Activated CD8-positive, alpha-beta memory T cell treated with anti-CD3 and anti-CD28 coated beads for 1 hour (primary cell): ENCODE measurements at places on chromosomes 11 and 22.

GRCh38 chr11:67673902-67674301 lies 521 bp downstream of the ALDH3B2 start:
- no peak for DNase-seq

GRCh38 chr11:1766719-1767398 lies 3.1 kb upstream of the CTSD start:
- DNase-seq: no peak

DNA sequence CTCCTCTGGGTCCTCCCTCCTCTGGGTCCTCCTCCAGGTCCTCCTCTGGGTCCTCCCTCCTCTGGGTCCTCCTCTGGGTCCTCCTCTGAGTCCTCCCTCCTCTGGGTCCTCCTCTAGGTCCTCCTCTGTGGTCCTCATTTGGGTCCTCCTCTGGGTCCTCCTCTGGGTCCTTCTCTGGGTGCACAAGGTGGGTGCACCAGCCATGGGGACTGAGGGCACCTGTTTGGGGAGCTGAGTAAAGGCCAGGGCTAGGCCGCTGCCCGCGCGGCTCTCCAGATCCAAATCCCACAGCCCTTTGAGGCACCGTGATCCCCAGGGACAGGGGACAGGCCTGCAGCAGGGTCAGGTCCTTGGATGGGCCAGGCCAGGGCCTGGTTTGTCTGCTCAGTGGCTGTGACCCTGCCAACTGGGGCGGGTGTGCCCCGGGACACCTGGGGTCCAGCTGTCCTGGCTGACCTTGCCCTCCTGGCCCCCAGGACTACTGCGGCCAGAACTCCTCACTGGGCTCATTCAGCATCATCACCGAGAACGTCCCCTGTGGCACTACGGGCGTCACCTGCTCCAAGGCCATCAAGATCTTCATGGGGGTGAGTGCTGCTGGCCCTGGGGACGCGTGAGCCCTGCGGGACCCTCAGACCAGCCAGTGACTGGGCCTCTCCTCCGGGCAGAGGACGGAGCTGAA lies 12.7 kb downstream of the MUC2 start:
- DNase-seq: no peak

DNA sequence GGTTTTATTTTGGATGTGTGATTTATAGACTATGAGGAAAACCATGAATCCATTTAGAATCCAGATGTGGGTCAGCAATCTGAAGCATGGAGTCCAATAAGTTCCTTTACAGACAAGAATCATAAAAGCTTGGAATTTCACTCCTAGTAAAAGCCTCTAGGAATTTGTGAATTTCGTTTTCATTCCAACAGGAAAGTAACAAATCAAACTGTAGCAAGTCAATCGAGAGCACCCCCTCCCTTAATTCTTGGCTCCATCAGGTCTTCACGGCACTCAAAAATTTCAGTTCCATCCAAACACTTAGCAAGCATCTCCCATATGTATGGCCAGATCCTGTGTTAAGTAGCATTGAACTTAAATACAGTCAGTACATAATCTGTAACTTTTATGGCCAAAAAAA lies 143.6 kb upstream of the POU2AF2 start:
- DNase-seq: no peak

DNA sequence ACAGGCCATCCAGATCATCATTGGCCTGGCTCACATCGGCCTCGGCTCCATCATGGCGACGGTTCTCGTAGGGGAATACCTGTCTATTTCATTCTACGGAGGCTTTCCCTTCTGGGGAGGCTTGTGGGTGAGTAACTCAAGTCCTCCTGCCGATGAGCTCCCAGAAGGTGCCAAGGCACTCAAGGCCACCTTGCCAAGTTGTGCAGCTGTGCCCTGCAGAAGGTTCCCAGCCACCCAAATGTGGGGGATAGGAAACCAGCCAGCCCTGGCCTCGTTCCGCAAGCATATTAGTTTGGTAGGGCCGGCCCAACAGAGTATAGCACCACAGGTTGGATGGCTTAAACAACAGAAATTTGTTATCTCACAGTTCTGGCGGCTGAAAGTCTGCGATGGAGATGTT lies 4.0 kb downstream of the MS4A8 start:
- no peak for DNase-seq

- no peak for DNase-seq
Measured at GRCh38 chr22:38177926-38178604, 3.6 kb downstream of the PLA2G6 start.

GRCh38 chr11:72649215-72649976 lies 24.8 kb downstream of the PDE2A start:
- DNase-seq: no peak

GRCh38 chr11:60954421-60954820 lies 2.4 kb upstream of the SLC15A3 start:
- DNase-seq: no peak

DNA sequence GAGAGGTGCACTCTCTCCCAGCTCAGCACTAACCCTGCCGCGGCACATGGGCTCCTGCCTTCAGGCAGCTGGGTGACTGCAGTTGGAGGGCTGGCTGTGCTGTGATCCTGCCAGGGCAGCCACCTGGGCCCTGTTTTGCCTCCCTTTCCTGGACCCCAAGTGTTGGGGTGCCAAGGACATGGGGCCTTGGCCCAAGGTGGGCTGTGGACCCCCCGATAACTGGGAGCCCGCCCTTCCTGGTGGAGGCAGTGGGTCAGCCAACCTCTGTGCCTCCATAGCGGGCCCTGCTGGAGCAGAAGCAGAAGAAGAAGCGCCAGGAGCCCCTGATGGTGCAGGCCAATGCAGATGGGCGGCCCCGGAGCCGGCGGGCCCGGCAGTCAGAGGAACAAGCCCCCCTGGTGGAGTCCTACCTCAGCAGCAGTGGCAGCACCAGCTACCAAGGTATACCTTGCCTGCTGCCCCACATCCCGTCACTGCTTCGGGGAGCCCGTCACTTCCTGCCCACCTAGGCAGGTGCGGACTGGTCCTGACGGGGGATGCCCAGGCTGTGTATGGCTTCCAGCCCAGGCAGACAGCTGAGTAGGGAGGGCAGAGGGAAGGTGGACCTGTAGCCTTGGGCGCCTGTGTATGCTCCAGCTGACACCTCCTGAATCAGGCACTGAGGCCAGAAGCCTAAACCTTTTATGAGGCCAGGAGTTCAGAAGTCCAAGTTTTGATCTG lies 8.9 kb downstream of the TUB start:
- no peak for DNase-seq

DNA sequence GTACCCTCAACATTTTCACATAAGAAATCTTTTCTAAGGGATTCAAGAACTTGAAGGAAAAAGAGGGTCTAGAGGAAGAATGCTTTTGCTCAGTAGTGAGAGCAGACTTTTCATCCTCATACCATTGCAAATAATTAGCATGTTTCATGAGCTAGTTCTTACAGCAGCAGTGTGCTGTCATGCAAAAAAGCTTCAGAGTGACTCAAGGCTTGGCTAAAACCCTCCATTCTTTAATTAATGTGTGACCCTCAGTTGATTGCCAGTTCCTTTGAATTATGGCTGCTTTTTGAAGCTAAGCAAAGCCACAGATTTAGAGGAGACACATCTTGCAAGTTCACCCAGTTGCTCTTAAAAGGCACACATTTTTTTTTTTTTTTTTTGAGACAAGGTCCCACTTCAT lies 36.6 kb upstream of the PCF11 start:
- DNase-seq: no peak

- no peak for DNase-seq
Measured at GRCh38 chr11:78451371-78452150, 33.9 kb upstream of the GAB2 start.

DNA sequence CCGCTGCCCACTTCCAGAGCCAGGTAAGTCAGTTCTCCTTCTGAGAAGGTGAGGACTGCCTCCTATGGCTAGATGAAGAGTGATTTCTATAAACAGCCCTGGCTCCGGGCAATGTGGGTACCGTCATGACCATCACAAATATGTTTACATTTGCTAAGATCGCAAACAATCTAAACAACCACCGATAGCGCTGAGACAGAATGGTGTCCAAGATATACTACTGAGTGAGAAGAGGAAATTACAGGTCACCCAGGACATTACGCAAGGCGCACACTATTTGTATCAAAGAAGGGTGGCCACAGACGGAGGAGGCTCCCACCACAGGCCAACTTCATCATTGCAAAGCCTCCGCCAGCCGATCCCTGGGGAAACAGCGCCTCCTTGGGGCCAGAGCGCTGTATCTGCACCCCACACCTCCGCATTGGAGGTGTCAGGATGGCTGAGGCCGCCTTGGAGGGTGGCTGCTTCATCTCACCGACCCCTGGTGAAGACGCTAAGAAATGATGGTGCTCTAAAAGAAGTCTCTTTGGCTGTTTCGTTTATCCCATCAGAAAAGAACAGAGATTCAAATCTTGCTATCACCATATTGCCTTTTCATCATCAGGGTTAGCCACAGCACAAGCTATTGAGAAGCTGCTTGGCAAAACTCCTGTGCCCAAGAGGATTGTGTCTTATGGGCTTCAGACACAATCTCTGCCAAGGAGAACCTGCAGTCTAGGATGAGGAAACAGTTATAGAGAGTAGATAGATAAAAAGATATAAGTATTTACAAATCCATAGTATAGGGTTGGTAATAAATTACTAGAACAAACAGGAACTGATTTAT lies 12.3 kb upstream of the ASRGL1 start:
- DNase-seq: no peak

GRCh38 chr11:111549869-111550203 lies 9.3 kb downstream of the LAYN start:
- DNase-seq: no peak

DNA sequence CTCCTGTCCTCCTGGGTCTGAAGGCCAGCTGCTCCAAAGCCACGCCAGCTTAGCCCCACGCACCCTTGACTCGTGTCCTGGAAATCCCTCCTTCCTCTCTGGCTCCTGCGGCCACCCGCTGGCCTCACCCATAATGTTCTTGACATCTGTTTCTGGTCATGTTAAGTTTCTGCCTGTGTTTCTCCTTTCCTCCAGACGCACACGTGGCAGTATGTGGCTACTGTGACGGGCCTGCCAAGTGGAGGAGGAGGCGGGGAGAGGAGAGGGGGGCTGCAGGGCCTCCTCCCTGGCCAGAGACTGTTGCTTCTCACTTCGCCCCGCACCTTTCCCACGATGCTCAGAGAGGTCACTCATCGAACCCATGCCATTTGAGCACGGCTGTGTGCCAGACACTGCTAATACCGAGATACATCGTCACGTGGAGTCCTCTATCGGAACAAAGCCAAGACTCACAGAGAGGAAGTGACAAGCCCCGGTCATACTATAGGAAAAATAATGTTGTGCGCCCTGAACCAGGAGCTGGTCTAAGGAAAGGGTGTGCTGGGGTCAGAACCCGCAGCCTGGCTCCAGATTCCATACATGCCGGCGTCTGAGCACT lies 11.5 kb downstream of the C1QTNF6 start:
- DNase-seq: no peak

- no peak for DNase-seq
Measured at GRCh38 chr22:36395915-36396314, 8.1 kb upstream of the MYH9 start.
